Activated T-helper 17 cell treated with anti-CD3 and anti-CD28 coated beads, Interleukin-2, amount 50 U/mL, for 72 hours (primary cell): ENCODE measurements at places on chromosomes 5 and 9.

GRCh38 chr9:70607926-70608325 is 193.5 kb upstream of the KLF9 start:
- H3K27ac ChIP-seq, result no peak overlapping the region
- ATAC-seq, result no peak
- no peaks in the 10 kb centered on the region for H3K36me3 ChIP-seq
- no peaks in the 10 kb centered on the region for H3K27me3 ChIP-seq

- H3K4me3 ChIP-seq, result no peak overlapping the region
- H3K4me1 ChIP-seq, result no peaks in the 10 kb centered on the region
- no peak for ATAC-seq
- H3K36me3 ChIP-seq, result peaks cover 46% of the 10 kb centered on the region
- no peak overlapping the region for H3K27ac ChIP-seq
- H3K27me3 ChIP-seq, result no peaks in the 10 kb centered on the region
These were observed 33.1 kb downstream of the FAM114A2 start for GRCh38 chr5:154005648-154006047.

- no peak overlapping the region for H3K27ac ChIP-seq
- H3K36me3 ChIP-seq, result no peaks in the 10 kb centered on the region
- no peak overlapping the region for H3K4me3 ChIP-seq
- H3K27me3 ChIP-seq, result no peaks in the 10 kb centered on the region
These were observed 24.7 kb upstream of the RNU6ATAC start for GRCh38 chr9:134189145-134189469.

GRCh38 chr5:119105971-119106370 is 35.1 kb downstream of the DMXL1 start:
- no peaks in the 10 kb centered on the region for H3K4me1 ChIP-seq
- no peak for ATAC-seq
- H3K27me3 ChIP-seq, result no peaks in the 10 kb centered on the region

DNA sequence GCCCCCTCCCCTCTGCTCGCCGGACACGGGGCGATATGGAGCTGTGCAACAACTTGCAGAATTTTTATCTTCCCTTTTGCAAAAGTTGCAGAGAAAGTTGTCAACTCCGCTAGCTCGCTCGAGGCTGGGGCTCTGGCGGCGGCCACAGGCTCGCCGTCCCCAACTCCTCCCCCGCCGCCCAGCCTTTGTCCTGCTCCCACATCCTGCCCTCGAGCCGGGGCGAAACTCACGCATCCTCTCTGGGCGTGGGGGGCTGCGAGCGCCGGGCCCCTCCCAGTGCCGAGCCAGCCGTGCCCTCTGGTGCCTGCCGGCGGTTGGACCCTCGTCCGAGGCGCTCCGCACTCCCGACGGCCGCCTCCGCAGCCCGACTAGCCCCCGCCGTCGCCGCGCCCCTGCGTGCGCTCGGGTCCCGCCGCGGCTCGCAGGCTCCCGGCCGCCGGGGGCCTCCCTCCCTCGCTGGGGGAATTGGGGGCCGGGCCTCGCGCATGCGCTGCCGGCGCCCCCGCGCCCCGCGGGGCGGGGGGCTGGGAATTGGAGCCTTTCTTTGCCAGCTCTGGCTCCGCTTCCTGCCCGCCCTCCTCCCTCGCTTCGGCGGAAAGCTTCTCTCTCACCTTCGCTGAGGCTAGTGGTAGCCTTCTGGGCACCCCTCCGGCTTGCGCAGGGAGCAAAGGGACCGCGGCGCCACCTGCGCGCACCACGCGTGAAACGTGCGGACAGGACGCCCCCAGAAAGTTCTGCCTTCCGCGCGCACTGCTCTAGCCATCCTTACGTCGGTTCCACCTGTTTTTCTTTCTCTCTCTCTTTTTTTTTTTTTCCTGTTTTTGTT is at the start of gene CCNJL:
Gene CCNJL, minus strand, starts transcription at position 431 of the 826 bp plus-strand sequence. CDS start 641 bp downstream, outside the sequence.
- H3K4me1 ChIP-seq, result no peaks in the 10 kb centered on the region
- H3K27me3 ChIP-seq, result peaks cover 74% of the 10 kb centered on the region
- ATAC-seq, result no peak
- peak within 1 kb of the TSS; percentile 70 for H3K4me3 ChIP-seq

DNA sequence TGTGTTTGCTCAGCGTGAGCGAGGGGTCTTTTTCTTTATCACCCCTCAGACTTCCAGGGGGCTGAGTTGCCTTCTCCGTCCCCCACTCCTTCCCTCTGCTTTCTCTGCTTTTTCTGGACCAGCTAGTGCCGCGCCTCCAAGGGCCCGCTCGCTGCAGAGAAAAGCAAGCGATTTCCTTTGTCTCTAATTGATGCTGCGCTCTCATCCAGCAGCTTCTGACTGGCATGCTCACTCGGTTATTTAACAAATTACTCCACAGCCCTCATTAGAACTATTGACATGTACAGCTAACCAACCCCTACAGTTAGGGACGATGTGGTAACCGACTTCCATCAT is 288.0 kb downstream of the ELAVL2 start:
- no peaks in the 10 kb centered on the region for H3K36me3 ChIP-seq
- ATAC-seq, result no peak
- peak overlapping the region; percentile 36 for H3K4me3 ChIP-seq
- H3K4me1 ChIP-seq, result peaks cover 15% of the 10 kb centered on the region
- peaks cover 15% of the 10 kb centered on the region for H3K27me3 ChIP-seq

DNA sequence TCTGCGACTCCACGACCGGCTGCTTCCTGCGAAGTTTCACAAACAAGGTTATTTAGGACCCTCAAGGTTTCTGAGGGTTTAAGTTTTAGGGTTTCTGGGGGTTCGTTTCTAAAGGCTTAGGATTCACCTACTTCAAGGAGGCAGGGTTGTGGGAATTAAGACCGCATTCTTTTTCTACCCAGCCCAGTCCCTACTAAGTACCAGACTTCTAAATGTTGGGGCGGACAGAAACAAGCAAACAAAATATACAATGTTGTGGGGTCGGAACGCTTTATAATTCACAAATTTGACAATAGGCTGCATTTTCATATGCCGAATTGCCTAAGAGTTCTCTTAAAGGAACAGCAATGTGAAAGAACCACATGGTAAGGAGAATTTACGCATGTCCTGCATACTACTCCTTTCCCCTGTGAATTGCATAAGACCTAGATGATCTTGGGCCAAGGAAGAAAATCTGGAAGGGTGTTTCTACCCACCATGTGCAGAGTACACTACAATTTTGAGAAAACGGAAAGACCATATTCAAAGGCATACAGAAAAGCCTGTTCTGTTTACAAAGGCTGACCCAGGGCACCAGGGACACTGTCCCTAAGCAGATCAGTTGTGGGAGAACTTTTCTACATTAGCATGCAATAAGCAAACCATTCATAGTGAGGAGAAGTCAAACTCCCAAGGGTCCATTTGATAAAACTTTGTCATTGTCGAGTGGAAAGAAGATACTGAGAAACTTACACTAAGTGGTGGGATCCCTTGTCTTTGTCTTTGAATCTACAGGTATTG is 457.3 kb downstream of the RAB3C start:
- peaks cover 51% of the 10 kb centered on the region for H3K36me3 ChIP-seq
- ATAC-seq, result no peak
- peak overlapping the region; percentile 96 for H3K4me3 ChIP-seq
- H3K4me1 ChIP-seq, result peaks cover 18% of the 10 kb centered on the region
- H3K27me3 ChIP-seq, result no peaks in the 10 kb centered on the region

DNA sequence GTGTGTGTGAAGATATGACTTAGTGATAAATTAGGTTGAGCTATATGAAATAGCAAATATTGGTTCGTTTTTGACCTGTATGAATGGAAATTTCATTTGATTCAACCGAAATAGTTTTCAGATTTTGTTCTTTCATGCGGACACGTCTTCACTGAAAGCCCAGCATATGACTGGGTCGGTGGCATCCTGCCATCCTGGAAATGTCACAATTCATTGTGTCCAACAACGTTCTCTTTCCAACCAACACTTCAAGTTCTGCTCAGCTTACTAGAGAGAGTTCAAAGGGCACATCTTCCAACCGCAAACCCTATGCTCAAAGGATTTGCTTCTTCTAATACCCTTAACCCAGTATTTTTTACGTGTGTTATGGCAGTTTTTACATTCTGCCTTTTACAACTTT is 252.5 kb downstream of the NTRK2 start:
- no peak overlapping the region for H3K27ac ChIP-seq
- H3K36me3 ChIP-seq, result no peaks in the 10 kb centered on the region
- no peaks in the 10 kb centered on the region for H3K4me1 ChIP-seq
- H3K27me3 ChIP-seq, result peaks cover 8% of the 10 kb centered on the region

DNA sequence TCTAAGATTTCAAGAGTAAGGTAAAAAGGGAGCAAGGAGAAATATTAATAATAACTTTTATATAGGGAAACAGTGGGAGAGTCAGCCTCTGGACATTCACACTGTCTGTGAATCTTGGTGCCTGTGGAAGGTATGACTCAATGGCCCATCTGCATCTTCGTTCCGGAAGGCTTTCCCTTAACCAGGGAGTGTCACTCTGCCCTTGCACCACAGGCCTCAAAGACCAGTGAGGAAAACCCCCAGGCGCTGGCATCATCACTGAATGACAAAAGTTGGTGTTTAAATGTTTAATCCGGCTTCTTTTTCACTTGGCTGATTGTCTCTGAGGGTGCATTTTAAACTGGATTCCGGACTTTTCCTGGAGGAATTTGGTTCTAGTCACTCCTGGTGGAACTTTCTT is 522.4 kb upstream of the TLE4 start:
- H3K36me3 ChIP-seq, result no peaks in the 10 kb centered on the region
- no peaks in the 10 kb centered on the region for H3K27me3 ChIP-seq
- ATAC-seq, result no peak
- H3K4me3 ChIP-seq, result no peak overlapping the region
- H3K27ac ChIP-seq, result no peak overlapping the region

DNA sequence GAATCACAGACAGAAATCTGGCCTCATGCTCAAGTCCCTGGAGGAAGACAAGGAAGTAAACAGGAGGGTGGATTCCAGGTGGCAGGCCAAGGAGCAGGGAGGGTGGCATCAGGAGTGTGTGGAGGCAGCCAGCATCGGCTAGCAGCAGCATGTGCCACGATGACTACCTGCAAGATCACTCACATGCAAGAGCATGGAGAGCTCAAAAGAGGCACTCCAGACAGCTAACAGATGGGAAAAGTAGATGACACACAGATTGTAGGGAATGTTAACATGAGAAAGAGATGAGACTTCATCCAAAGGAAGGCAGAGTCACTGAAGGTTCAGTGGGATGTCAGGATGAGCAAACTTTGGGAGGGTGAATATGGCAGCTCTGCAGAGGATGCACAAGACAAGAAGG is 104.3 kb downstream of the SEMA5A start:
- H3K27ac ChIP-seq, result no peak overlapping the region
- no peaks in the 10 kb centered on the region for H3K36me3 ChIP-seq
- no peak for ATAC-seq
- no peak overlapping the region for H3K4me3 ChIP-seq

GRCh38 chr5:157273131-157273556 is 7.2 kb downstream of the CYFIP2 start:
- peak overlapping the region; percentile 98 for H3K27ac ChIP-seq
- peak overlapping the region; percentile 80 for H3K4me3 ChIP-seq
- peaks cover 69% of the 10 kb centered on the region for H3K4me1 ChIP-seq
- H3K36me3 ChIP-seq, result peaks cover 75% of the 10 kb centered on the region
- H3K27me3 ChIP-seq, result no peaks in the 10 kb centered on the region

GRCh38 chr9:81499594-81499993 is 189.8 kb downstream of the TLE1 start:
- H3K36me3 ChIP-seq, result no peaks in the 10 kb centered on the region
- no peaks in the 10 kb centered on the region for H3K4me1 ChIP-seq
- H3K27ac ChIP-seq, result no peak overlapping the region
- ATAC-seq, result no peak
- no peak overlapping the region for H3K4me3 ChIP-seq
- H3K27me3 ChIP-seq, result no peaks in the 10 kb centered on the region

DNA sequence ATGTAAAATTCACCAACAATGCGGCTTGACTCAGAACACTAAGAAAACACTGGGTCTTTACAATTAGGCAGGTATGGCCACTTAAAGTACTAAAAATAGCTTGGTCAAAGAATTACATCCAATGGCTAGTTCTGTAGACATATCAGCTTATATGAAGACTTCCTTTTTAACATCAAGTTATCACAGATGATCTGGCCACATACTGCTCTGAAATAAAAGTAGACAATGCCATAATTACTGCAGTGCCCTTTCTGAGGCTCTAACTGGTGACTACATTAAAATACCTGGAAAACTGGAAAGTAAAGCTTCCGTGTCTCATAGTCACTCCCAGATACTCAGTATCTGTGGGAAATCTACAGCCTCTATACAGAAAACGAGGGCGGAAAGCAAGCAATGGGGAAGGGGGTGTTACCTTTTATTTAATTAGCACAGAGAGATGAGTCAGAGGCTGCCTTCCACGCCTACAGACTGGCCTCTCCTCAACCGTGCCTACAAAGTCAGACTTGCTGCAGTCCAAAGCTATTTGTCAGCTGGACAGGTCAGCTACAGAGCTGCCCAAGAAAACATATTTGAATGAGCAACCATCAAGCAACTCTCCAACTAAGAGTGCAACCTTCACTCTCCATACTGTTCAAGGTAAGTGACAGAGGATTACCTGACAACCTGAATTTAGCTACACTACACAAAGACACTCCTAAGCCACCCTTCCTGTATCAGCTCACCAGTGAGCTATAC is 8.7 kb downstream of the SERINC5 start:
- peak; percentile 80 for ATAC-seq

DNA sequence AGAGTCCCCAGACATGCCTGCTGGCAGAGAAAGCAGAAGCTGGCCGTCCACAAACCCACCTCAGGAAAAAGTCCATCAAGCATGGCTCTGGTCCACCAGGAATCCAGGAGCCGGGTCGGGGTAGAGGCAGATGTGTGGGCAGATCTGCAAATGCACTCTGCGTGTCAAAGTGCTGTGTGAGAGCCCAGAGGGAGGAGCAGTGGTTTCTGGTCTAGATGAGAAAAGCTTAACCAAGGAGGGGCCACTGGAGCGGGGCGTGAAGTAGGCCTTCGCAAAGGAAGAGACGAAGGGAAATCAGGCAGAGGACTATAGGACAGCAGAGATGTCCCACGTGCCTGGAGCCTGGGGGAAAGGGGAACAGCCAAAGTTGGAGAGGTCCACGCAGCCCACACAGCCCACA is 40.0 kb downstream of the TTLL11 start:
- H3K27ac ChIP-seq, result no peak overlapping the region
- no peak for ATAC-seq
- no peaks in the 10 kb centered on the region for H3K27me3 ChIP-seq
- peaks cover 23% of the 10 kb centered on the region for H3K4me1 ChIP-seq
- peaks cover 8% of the 10 kb centered on the region for H3K36me3 ChIP-seq
